Esophagus squamous epithelium (tissue), 5 donors: ENCODE measurements at places on chromosomes 2 and 18. TPM values are rescaled to one million over a fixed set of nuclear protein-coding genes. Genes with fewer than 3 reads are reported as not detected.

DNA sequence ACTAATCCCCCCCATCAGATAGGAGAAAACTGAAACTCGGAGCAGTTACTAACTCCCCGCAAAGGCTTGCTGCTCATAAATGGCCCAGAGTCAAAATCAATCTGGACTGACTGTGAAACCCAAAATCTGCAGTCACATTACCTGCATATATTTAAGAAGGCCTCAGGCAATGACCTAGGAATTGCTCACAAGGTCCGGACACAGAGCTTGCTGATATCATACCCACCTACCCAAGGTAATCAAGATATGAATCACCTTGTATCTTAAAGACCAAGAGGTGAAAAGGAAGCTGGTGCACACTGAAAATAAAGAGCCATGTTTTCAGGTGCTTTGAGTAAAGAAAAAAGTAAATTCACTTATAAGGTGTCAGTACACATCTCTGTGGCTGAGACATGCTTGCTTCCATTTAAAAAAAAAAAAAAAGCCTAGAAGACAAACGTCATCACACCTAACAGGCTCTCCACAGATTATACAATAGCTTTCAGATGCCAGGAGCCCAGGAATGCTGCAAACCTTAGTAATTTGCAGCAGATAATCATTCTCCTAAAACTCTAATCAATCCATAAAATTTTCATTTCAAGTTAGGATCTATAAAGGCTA, 195.4 kb downstream of the ZEB2 start:
- H3K27me3 ChIP-seq: no peaks in the 10 kb centered on the region
- peaks cover 4% of the 10 kb centered on the region for H3K4me1 ChIP-seq
- H3K4me3 ChIP-seq: no peak overlapping the region

DNA sequence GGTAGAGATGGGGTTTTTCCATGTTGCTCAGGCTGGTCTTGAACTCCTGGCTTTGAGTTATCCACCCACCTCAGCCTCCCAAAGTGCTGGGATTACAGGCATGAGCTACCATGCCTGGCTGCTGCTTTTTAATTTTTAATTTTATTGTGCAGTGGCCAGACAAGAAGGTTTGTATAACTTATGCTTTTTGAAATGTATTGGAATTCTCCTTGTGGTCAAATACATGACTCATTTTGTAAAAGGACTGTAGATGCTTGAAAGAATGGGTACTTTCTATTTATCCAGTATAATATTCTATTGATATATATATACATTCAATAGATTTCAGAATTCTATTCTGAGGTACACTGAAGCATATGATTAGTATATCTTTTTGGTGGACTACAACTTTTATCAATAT, 82.6 kb upstream of the ST3GAL5 start:
- no peaks in the 10 kb centered on the region for H3K36me3 ChIP-seq
- H3K27me3 ChIP-seq: no peaks in the 10 kb centered on the region
- no peak overlapping the region for H3K4me3 ChIP-seq
- H3K4me1 ChIP-seq: peaks cover 10% of the 10 kb centered on the region

CFAP65 gene
- not detected for total RNA-seq

PLEK gene
- 8.2 TPM for total RNA-seq

EIF2AK2 gene
- total RNA-seq: 13.1 TPM

ZAP70 gene
- total RNA-seq: 7.8 TPM

ESPNL gene
- 0.88 TPM for total RNA-seq

ALK gene
- total RNA-seq: 0.19 TPM

RTP5 gene
- not detected for total RNA-seq
